ENCODE measurements at places on chromosomes 13 and 19.

GRCh38 chr13:102100234-102100633, 301.6 kb downstream of the FGF14 start:
- DNase-seq = no peak

GRCh38 chr19:570251-570686, 2.1 kb upstream of the BSG start:
- no peak for DNase-seq

DNA sequence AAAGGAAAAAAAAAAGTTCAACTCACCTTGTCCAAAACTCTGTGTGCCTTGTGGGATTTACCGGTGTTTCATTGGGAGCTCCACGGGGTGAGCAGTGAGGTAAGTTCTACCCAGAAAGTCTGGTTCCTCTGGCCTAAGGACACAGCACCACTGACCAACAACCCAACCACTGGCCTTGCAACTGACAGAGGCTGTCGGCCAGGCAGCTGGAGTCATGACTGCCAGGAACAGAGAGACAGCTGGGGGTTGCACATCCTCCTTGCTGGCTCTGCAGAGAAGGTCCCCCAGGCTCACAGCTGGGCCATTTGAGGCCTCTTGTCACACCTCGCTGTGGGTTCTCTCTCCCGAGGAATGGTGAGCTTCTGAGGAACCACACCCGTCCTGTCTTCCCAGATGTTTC, 59.5 kb downstream of the ANKRD10 start:
- no peak for DNase-seq

DNA sequence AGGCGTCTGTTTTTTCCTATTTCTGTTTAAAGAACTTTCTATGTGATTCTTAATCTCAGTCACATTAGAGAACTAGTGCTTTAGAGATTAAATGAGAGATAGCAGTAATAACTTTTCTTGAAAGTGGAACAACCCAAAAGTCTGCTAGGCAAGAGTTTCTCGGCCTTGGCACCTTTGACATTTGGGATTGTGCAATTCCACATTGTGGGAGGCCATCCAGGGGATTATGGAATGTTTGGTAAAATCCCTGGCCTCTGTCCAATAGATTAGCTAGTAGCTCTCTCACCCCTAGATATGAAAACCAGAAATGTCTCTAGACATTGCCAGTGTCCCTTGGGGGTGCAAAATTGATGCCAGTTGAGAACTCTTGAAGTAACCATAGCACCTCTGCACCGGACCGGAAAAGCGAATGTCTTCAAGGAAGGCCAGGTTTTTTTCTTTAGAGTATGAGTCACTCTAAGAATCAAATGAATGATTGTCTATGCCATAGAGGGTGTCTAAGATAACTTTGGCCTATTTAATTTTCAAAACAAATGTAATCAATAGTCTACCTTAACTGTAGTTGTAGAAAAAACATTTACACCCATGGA, 45.0 kb upstream of the IL17D start:
- no peak for DNase-seq

- no peak for DNase-seq
Measured at GRCh38 chr19:50836543-50837195, 3.3 kb upstream of the KLK15 start.

- no peak for DNase-seq
Measured at GRCh38 chr13:41389580-41389979, 67.8 kb upstream of the RGCC start.

GRCh38 chr19:2524840-2525723, 49.2 kb downstream of the GADD45B start:
- DNase-seq = peak; percentile 93

DNA sequence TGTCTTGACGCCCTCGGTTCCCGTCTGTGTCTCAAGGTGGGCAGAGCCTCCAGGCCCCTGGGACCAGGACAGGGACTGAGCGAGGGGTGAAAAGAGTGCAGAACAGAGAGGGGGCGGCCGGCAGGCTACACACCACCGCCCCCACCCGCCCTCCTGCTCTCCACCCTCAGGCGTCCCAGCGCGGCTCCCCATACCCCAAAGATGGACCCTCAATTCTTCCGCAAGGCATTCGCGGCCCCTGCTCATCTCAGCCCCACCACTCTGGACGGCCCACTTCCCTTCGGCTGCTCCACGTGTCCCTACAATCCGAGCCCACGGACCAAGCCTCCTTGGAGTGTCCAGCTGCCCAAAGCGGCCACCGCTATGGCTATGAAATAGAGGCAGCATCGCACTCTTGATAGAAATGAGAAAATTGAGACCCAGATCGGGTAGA, 1.8 kb downstream of the KLF16 start:
- DNase-seq = no peak

- DNase-seq = no peak
Measured at GRCh38 chr19:9865732-9866501, 30.8 kb downstream of the PIN1 start.

DNA sequence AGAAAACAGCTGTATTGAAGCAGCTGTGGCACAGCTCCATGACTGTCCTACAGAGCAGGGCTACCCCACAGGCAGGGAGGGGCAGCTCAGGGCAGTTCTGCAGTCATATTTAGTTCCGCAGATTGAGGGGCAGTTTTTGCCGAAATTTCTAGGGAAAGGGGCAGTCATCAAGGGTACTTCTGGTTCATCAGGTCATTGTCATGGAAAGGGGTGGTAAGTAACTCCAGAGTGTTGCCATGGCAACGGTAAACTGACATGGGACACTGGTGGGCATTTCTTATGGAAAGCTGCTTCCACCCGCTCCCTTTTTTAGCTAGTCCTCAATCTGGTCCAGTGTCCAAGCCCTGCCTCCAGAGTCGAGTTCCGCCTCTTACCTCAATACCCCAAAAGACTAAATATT, 702.8 kb downstream of the LIG4 start:
- DNase-seq = no peak

DNA sequence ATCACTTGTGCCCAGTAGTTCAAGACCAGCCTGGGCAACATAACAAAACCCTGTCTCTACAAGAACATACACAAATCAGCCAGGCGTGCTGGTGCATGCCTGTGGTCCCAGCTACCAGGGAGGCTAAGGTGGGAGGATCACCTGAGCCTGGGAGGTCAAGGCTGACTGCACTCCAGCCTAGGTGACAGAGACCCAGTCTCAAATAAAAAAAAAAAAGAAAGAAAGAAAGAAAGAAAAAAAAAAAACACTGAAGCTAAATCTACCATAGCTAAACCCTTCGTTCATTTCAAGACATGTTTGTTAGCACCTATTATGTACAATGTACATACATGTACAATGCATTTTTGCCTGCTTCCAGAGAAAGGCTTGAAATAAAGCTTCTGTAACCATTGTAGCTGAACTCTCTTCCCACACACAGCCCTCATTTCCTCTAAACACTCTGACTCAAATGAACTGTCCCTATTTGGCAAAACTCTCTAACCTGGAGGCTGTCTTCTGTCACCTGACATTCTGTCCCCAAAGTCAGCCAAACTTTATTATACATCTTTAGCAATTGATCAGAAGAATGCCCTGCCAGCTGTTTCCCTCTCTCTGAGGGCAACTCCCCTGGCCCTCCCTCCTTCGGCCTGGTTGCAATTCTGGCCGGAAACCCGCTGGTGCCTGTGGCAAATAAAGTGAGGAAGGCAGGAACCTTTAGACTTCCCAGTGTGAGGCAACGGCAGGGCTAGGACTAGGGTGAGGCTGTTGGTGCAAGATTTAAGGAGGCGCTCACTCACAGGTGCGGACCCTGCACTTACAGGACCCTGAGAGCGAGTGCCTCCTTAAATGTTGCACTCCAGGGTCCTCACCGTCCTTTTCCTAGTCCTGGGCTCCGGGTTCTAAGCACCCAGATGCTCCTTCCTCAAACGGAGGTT, 1.8 kb downstream of the ETHE1 start:
- no peak for DNase-seq

DNA sequence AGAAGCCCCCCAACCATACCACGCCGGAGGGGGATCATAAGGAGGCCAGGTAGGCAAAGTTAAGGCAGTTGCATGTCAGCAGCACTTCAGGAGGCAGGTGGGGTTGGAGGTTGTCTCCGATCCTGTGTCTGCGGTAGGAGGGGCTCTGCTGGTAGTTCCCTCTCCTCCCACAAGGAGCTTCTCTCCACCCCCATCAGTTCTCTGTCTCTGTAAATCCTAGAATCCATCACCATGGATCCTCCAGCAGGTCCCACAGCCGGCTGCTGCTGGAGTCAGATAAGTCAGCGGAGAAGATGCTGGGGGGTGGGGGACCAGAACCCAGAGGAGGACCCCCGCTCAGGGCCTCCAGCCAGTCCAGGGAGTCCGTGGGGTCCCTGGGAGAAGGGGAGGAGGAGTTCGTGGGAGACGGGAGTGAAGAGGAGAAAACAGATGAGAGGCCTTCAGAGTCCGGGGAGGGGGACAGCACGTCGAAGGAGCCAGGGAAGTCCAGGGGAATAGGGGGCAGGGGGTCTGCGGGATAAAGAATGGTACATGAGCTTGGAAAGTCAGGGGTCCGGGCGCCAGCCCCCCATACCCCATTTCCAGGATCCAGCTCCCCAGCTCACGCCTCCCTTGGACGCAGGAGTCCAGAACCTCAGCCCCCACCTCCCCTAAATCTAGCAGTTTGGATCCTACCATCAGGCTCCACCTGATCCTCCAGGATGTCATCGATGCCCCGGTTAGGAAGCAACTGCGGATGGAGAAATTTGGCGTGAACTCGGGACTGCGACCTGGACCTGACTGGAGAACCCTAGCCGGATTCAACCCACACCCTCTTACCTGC, 6.3 kb downstream of the MAMSTR start:
- DNase-seq = no peak

DNA sequence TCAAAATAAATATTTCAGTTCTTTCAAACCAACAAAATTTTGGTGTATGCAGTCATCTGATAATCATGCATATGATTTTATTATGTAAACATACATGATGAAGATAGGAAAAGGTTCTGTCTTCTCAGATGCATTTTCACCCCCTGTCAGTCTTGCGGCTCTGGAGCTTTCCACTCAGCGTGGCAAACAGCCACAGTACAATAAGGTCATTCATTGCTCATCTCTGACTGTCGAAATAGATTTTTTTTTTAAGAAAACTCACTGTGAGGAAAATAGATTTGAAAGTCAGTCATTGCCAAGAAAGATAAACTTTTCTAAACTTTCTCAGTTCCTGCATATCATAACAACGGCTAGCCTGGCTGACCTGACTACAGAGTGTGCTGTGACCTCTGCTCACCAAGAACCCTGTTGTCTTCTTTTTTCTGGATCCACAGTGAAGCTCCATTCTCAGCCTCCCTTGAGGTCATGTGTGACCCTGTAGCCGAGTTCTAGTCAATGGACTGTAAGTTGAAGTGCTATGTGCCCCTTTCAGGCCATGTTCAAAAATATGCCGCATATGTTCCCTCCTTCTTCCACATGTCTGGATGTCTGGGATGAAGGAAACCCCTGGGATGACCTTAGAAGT, 519.6 kb downstream of the KLF5 start:
- no peak for DNase-seq

DNA sequence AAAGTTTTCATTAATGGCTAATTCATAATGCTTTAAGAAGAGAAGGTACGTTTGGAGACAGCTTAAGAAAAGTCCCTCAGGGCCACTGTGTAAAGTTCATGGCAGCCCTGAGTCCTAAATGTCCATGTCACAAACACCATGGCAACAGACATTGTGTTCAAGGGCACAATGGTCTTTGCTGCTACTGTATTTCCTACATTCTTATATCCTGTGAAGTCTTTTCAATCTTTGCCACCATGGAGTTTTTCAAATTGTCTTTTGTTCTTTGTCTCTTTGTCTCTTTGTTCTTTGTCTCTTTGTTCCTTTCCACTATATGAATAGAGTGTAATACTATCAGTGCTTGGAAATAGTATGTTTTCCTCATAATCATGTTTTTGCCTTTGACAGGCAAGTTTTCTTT, 178.8 kb downstream of the VWA8 start:
- DNase-seq = peak; percentile 5

DNA sequence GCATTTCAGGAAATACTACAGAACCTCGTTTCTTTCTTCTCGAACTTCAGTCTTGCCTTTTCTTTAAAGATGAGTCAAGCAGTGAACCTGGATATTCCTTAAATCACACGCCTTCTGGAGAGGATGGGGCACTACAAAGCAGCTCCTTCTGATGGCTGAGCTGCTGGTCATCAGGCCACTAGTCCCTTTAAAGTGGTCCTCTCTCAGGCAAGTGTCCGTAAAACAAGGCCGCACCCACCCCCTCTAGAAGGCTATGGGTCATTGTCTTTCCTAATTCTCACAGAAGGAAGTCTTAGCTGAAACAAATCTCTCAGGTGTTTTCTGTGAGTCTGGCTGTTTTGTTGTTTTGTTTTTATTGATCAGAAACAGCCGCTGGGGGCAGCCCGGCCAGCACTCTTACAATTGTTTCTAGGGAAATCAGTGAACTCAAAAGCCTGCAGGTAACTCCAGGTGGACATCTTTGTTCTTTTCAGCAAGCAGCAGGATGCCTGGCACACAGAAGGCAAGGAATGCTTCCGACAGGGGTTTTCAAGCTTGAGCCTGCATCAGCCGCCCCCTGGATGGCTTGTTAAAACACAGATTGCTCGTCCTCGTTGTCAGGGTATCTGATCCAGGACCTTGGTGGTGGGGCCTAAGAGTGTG, 45.4 kb downstream of the MBNL2 start:
- no peak for DNase-seq

DNA sequence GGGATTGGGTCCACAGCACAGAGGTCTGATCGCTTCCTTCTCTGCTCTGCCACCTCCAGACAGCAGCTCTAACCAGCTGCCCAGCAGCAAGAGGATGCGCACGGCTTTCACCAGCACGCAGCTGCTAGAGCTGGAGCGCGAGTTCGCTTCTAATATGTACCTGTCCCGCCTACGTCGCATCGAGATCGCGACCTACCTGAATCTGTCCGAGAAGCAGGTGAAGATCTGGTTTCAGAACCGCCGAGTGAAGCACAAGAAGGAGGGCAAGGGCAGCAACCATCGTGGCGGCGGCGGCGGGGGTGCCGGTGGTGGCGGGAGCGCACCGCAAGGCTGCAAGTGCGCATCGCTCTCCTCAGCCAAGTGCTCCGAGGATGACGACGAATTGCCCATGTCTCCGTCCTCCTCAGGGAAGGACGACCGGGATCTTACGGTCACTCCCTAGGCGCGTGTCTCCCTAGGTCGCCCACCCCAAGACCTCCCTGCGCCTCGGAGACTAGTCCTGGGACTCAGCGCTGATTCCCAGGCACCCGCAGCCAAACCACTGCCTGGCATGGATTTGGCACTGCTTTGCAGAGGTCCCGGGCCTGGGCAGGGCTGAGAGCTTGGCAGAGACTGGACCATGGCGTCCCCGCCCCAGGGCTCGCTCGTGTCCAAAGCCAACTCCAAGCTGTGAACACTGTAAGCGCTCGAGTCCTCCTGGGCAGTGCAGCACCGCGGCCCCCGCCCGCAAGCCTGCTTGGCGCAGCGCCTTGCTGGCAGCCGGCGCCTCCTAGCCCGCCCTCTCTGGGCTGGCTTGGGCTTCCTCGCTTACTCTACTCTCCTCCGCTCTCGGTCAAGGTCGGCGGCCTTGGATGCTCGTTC, 1.5 kb downstream of the GSX1 start:
- DNase-seq = no peak
